ENCODE measurements at places on chromosomes 6 and 20. TPM values are rescaled to one million over a fixed set of nuclear protein-coding genes. Genes with fewer than 3 reads are reported as not detected.

GPR31 gene
- not detected for total RNA-seq

PERP gene
- 84.8 TPM for total RNA-seq

PGC gene
- 0.83 TPM for total RNA-seq

TTK gene
- not detected for total RNA-seq

LY86 gene
- total RNA-seq: 1.4 TPM

HLA-DOB gene
- total RNA-seq: 0.29 TPM

All from esophagus muscularis mucosa (tissue), 4 donors.